Activated naive CD4-positive, alpha-beta T cell treated with anti-CD3 and anti-CD28 coated beads, Interleukin-2, amount 50 U/mL, for 72 hours (primary cell): ENCODE measurements at places on chromosomes 3 and 15.

GRCh38 chr3:190595807-190596206, 81.9 kb downstream of the IL1RAP start:
- no peak for DNase-seq

DNA sequence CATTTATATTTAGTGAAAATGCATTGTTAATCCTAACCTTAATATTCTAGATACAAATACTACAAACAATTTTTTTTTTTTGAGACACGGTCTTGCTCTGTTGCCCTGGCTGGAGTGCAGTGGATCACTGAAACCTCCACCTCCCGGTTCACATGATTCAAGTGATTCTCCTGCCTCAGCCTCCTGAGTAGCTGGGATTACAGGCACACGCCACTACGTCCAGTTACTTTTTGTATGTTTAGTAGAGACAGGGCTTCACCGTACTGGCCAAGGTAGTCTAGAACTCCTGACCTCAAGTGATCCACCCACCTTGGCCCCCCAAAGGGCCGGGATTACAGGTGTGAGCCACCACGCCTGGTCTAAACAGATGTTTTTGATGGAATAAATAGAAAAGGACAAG, 361.5 kb upstream of the NECTIN3 start:
- no peak for DNase-seq

GRCh38 chr3:48018841-48019240, 2.6 kb upstream of the MAP4 start:
- DNase-seq = no peak

- DNase-seq = no peak
These were observed 80.7 kb downstream of the UBR1 start for GRCh38 chr15:43025150-43025549.

DNA sequence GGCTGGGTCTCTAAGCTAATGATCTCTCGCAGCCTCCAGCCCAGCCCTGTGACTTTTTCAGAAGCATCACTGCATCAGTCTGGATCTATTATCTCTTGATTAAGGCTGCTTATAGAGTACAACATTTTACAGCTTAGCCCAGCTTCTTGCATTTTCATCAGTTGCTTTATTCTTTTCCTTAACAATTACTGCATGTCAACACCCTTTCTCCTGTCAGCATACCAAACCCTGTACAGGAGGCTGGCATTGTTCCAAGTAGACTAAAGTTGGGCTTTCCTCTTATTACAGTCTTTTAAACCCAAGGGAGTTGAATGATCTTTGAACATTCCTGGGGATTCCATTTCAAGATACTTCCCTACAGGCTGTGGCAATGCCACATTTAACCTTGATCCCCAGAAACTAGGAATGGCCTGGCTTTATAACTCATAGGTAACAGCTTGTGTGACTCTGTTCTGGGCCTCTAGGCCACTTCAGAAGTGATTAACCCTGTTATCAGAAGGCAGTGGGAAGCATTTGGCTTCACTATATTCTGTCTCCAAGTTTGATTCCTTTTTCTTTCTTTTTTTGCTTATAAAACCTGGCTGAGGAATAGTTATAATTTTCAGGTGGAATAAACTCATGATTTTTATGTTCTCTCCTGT, 182.9 kb downstream of the KCNMB2 start:
- DNase-seq = no peak

GRCh38 chr3:4360817-4361216, 57.6 kb downstream of the SETMAR start:
- DNase-seq = no peak

DNA sequence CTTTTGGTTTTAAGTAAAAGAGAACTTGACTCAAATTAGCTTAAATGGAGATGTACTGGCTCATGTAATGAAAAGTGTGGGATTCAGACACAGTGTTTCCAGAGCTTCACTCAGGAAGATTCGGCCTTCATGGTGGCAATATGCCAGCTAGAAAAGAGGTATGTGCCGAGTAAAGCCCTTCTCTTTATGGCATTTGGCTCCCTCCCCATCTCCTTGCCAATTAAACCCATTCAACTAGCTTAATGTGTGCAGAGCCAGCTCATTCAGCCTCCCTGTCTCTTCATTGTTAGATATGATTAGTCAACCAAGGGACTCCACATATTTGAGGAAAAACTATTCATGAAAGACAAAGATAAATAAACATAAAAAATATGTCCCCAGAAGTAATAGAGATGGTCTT, 15.0 kb upstream of the TRANK1 start:
- no peak for DNase-seq
